ENCODE measurements at places on chromosomes 2 and 18.
A peak's percentile ranks its signal among the peaks of the same experiment; 100 is the strongest.

- DNase-seq: peak; percentile 49
Measured at GRCh38 chr2:207473049-207473930, 56.5 kb upstream of the CREB1 start.

- DNase-seq: no peak
Measured at GRCh38 chr2:133591164-133591563, 22.9 kb upstream of the NCKAP5 start.

DNA sequence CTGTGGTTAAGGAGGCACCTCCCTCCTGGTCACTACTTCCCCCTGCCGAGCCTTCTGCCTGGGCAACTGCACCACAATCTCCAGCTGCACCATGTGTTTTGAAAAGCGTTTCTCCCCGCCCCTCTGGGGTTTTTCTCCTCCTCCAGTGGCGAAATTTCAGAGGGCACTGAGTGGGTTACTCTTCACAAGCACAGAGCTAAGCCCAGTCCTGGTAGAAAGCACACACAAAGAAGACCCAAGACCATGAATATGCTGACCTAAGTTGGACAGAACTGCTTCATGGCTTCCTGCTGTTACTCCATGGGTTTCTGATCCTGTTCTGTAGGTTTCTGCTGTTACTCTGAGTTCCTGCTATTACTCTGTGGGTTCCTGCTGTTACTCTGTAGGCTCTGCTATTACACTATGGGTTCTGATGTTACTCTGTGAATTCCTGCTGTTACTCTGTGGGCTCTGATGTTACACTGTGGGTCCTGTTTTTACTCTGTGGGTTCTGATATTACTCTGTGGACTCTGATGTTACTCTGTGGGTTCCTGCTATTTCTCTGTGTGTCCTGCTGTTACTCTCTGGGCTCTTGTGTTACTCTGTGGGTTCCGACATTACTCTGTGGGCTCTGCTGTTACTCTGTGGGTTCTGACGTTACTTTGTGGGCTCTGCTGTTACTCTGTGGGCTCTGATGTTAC, 216.6 kb downstream of the RTP5 start:
- DNase-seq: no peak

GRCh38 chr2:233125455-233126065, 65.4 kb downstream of the INPP5D start:
- DNase-seq: no peak

DNA sequence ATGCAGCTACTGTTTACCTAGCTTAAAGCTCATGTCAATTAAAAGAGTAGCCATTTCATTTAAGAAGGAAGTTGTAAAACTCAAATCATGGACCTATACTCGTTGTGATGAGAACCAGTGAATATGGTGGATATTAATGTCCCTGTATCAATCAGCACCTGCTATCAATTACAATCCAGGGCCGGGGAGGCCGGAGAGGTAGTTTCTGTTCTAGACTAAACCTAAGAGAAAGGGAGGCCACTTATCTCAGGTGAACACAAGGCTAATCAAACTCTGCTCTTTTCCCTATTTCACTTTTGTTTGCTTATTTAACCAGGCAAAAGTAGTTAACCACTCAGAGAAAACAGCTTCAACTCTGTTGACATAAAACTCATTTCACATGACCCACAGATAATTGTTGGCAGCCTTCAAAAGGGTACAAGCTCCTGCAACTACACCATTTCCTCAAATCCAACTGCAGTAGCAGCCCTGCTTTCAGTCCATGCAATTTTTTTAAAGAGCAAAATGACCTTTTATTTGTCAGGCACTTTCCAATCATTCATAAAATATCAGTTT, 27.8 kb upstream of the SLC9A2 start:
- DNase-seq: no peak

GRCh38 chr2:129061069-129061768, 742.6 kb upstream of the HS6ST1 start:
- peak; percentile 75 for DNase-seq

DNA sequence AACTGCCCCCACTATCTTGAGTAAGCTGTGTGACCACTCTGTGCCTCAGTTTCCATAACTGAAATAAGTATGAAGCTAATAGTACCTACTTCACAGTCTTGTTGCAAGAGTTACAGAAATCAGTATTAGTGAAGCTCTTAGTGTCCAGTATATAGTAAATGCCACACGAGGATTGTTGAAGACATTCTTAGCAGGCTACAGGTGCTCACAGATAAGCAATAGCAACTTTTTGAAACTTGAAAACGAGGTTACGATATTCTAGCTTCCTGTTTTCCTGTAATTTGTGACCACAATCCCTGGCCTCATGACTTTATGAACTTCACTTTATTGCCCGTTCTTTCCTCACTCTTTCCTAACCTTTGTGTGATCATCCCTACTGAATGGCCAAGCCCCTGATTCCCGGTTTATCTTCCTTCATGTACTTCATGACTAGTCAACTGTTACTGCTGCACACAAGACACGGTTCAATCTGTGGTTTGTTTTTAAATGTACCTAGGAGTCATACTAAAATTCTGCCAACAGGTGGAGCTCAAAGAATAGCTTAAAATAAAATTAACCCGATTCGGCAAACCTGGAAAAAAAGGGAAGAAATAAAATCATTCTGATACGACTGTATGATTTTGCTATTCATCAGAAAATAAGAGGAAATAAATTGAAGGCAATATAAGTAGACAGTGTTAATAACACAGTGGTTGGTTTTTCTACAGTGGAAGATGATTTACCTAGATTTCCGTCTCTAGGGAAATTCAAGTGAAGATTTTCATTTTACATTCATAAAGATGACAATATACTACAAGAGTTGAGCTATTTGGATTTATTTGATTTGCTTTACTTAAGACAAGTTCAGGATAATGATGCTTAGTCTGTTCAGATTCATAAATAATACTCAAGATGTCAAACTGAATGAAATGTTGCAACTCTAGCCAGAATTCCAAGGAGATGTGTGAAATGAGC, 38.1 kb upstream of the STAT1 start:
- DNase-seq: peak; percentile 48

DNA sequence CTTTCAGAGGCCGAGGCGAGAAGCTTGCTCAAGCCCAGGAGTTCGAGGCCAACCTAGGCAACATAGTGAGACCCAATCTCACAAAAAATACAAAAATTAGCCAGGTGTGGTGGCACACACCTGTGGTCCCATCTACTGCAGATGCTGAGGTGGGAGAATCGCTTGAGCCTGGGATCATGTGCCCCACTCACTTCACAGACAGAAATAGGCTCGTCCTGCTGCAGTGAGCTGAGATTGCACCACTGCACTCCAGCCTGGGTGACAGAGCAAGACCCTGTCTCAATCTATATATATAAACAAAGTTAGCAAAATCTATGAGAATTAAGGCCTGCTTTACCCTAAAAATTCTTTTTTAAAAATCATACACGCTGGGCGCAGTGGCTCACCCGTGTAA, 50.8 kb downstream of the TEX44 start:
- no peak for DNase-seq

DNA sequence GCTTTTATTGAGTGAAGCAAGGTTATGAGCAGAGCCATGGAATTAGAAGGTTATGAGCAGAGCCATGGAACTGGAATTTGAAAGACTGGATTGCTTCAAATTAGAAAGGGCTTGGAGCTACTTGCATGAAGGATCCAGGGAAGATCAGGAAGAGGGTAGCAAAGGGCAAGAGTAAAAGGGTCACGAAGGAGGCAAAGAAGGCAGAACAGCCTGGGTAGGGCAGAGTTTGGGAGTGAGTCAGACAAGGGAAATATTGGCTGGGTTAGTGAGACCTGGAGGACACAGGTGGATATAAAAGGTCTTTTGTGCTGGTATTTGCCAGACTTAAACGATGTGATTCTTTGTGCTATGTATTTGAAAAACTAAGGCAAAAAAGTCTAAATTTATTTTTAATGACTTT, 65.0 kb downstream of the SEMA4F start:
- no peak for DNase-seq

DNA sequence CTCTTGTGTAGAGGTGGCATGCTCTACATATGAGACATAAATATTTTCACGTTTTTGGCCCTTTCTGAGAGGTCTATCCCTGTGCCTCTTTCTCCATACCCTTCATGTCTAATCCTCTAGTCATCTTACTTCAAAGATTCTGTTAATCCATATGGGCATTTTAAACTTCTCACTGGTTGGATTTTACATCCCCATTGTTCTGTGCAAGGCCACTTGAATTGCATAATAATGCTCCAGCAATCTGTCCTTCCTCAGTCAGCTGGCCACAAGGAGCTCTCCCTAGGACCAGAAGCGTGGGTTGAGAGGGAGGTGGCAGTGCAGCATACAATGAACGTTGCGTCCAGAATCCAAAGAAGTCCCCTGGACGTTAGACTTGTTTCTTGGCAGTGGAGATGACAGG, 58.2 kb downstream of the TDRD15 start:
- DNase-seq: no peak

DNA sequence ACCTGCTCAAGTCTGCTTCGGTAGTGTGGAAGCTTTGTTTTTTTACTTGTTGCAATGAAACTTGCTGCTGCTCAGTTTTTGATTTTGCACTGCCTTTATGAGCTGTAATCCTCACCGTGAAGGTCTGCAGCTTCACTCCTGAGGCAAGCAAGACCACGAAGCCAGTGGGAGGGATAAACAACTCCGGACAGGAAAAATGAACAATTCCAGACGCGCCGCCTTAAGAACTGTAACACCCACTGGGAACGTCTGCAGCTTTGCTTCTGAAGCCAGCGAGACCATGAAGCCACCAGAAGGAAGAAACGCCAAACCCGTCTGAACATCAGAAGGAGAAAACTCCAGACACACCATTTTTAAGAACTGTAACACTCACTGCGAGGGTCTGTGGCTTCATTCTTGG, 245.7 kb upstream of the REG3G start:
- no peak for DNase-seq

- no peak for DNase-seq
Measured at GRCh38 chr18:31258789-31259188, 59.2 kb upstream of the DSG1 start.

GRCh38 chr2:111222204-111222866, 101.6 kb downstream of the BCL2L11 start:
- no peak for DNase-seq

GRCh38 chr2:238489896-238490295, 63.2 kb downstream of the ASB1 start:
- DNase-seq: no peak

GRCh38 chr2:170354855-170355780, 177.2 kb downstream of the MYO3B start:
- no peak for DNase-seq

DNA sequence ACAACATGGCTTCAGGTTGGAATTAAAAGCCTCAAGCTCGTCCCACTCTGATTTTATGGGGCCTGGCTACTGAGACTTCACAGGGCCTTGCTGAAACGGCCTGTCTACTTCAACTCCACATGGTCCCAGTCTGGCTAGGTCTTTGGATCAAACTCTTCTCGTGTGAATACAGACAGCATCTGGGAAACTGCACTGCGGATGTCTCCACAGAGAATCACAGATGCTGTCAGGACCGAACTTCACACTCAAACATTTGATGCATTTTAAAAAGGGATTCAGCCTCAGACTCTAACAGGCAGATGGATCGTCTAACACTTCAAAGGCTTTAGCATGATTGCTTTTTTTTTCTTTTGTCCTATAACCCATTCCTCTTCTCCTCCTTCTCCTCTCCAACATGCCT, 198.5 kb downstream of the ZNF521 start:
- no peak for DNase-seq

Data from RWPE1 (cell line).